ENCODE measurements at places on chromosomes 3 and 15. TPM values are rescaled to one million over a fixed set of nuclear protein-coding genes. Genes with fewer than 3 reads are reported as not detected.

- H3K4me3 ChIP-seq = no peak overlapping the region
- H3K4me1 ChIP-seq = peaks cover 9% of the 10 kb centered on the region
- no peaks in the 10 kb centered on the region for H3K36me3 ChIP-seq
- H3K27me3 ChIP-seq = peaks cover 2% of the 10 kb centered on the region
- no peak overlapping the region for H3K27ac ChIP-seq
These were observed 16.6 kb downstream of the LINGO1 start for GRCh38 chr15:77616072-77616471.

DNA sequence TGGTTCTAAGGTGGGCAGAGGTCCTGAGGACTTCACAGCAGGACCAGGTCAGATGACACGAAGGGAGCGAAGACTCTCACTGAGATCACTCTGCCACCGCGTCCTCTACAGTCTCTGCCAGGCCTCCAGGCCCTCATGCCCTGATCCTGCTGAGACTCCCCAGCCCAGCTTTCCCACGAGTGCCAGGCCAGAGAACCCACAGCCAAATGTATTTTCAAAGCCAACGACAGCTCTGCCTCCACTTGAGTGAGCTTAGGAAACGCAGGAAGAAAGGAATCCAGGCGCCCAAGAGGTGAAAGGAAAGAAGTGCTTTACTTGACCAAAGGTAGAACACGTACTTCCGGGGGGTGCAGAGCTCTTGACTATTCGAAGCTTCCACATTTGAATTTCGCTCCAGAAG is 275.0 kb downstream of the XXYLT1 start:
- no peak for DNase-seq
- H3K4me3 ChIP-seq = no peak overlapping the region
- H3K27me3 ChIP-seq = peaks cover 6% of the 10 kb centered on the region
- H3K27ac ChIP-seq = no peak overlapping the region
- no peaks in the 10 kb centered on the region for H3K4me1 ChIP-seq

DNA sequence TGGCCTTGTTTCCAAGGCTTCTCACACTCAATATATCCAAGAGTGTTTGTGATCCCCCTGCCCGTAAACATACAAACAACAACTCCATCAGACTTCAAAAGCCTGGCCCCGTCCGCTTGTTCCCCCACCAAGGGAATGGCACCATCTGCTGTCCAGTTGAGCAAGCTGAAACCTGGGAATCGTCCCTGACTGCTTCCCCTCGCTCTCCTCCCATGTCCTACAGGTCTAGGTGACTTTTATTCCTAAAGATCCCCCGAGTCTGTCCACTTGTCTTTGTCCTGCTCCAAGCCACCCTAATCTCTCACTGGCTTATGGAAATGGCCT is 27.9 kb upstream of the FAM174B start:
- no peak overlapping the region for H3K4me3 ChIP-seq
- DNase-seq = peak; percentile 59
- H3K27me3 ChIP-seq = no peaks in the 10 kb centered on the region
- peaks cover 11% of the 10 kb centered on the region for H3K4me1 ChIP-seq
- H3K27ac ChIP-seq = peak overlapping the region; percentile 79

- peaks cover 2% of the 10 kb centered on the region for H3K36me3 ChIP-seq
- peak overlapping the region; percentile 93 for H3K4me3 ChIP-seq
- no peak for DNase-seq
- H3K27ac ChIP-seq = peak overlapping the region; percentile 82
These were observed 442 bp downstream of the QTRT2 start for GRCh38 chr3:114057011-114057347.

DNA sequence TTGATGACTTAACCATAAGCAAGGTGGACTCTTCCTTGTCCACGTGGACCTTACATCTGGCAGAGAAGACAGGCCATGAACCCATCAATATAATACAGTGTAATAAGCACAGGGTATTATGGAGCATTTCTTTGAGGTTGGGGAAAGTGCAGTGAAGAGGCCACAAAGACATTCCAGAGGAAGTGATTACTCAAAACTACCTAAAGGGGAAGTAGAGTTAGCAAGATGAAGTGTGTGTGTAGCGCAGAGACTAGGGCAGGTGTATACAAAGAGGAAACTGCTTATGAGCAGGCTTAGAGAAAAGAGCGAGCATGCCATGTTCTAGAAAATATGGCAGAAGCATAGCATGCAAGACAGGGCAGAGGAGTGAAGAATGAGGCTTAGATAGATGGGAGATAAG is 17.9 kb downstream of the CP start:
- no peaks in the 10 kb centered on the region for H3K36me3 ChIP-seq
- H3K27me3 ChIP-seq = no peaks in the 10 kb centered on the region
- no peaks in the 10 kb centered on the region for H3K4me1 ChIP-seq
- no peak overlapping the region for H3K27ac ChIP-seq
- no peak for DNase-seq
- H3K4me3 ChIP-seq = no peak overlapping the region

- peaks cover 5% of the 10 kb centered on the region for H3K36me3 ChIP-seq
- no peak overlapping the region for H3K4me3 ChIP-seq
- no peak overlapping the region for H3K27ac ChIP-seq
- no peaks in the 10 kb centered on the region for H3K27me3 ChIP-seq
- H3K4me1 ChIP-seq = no peaks in the 10 kb centered on the region
- DNase-seq = no peak
These were observed 31.7 kb upstream of the MAP4 start for GRCh38 chr3:48047841-48048464.

GRCh38 chr3:188446014-188446413 is 292.1 kb downstream of the LPP start:
- no peaks in the 10 kb centered on the region for H3K36me3 ChIP-seq
- H3K4me3 ChIP-seq = no peak overlapping the region
- no peak for DNase-seq
- no peak overlapping the region for H3K27ac ChIP-seq
- H3K27me3 ChIP-seq = no peaks in the 10 kb centered on the region

DNA sequence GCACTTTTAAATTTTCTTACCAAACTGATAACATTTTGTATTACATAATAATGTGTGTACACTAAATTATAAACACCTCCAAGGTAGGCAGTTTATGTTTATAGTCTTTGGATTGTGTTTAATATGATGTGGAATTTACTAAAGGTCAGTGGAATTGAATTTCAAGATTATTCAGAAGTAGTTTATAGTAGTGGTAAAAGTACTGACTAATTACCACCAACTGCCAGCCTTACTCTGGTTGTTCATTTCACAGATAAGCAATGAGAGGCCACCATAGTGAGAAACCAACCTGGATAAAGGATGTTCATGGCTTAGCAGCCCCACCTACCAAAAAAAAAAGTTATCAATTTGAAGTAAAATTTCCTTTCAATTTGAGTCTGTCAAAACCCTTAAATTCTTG is 54.0 kb upstream of the EIF5A2 start:
- no peak overlapping the region for H3K4me3 ChIP-seq
- H3K36me3 ChIP-seq = no peaks in the 10 kb centered on the region
- H3K4me1 ChIP-seq = no peaks in the 10 kb centered on the region

DNA sequence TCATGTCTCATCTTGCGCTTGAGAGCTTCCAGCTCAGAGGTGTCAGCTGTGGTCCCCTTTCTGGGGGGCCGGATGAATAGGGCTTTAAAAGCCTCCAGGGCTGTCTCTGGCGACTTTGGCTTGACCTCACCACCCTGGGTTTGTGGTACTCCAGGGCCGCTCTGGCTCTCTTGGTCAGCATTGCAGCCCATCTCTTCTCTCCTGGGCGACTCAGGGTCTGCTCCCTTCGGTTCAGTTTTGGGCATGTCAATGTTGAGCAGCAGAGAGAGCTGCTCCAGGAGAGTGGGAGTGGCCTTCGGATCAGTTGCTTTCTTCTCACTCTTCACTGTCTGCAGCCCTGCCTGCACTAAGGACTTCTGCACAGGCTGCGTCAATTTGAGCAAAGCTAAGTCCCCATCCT is 127.9 kb downstream of the FMN1 start:
- H3K27ac ChIP-seq = no peak overlapping the region
- peaks cover 27% of the 10 kb centered on the region for H3K4me1 ChIP-seq
- H3K4me3 ChIP-seq = no peak overlapping the region
- no peaks in the 10 kb centered on the region for H3K36me3 ChIP-seq

GRCh38 chr3:31934018-31934417 is 47.0 kb downstream of the OSBPL10 start:
- DNase-seq = no peak
- no peak overlapping the region for H3K4me3 ChIP-seq
- no peaks in the 10 kb centered on the region for H3K36me3 ChIP-seq
- H3K4me1 ChIP-seq = no peaks in the 10 kb centered on the region
- H3K27ac ChIP-seq = no peak overlapping the region

DNA sequence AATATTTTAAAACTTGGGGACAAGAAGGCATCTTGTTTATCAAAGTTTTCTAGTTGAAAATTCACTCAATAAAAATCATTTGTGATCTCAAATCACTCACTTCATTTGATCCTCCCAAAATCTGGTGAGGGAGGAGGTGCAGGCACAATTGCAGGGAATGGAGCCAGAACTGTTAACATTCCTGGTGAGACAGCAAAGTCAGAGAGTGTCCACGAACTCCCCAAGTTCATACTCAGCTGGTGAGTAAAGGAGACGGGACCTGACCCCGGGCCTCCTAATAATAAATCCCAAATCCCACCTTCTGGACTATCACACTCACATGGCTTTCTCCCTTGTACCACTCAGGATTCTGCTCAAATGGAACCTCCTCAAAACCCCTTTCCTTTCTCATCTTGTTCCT is 252.3 kb upstream of the LRTM1 start:
- H3K27me3 ChIP-seq = no peaks in the 10 kb centered on the region
- H3K4me1 ChIP-seq = no peaks in the 10 kb centered on the region
- no peaks in the 10 kb centered on the region for H3K36me3 ChIP-seq
- no peak overlapping the region for H3K27ac ChIP-seq

DNA sequence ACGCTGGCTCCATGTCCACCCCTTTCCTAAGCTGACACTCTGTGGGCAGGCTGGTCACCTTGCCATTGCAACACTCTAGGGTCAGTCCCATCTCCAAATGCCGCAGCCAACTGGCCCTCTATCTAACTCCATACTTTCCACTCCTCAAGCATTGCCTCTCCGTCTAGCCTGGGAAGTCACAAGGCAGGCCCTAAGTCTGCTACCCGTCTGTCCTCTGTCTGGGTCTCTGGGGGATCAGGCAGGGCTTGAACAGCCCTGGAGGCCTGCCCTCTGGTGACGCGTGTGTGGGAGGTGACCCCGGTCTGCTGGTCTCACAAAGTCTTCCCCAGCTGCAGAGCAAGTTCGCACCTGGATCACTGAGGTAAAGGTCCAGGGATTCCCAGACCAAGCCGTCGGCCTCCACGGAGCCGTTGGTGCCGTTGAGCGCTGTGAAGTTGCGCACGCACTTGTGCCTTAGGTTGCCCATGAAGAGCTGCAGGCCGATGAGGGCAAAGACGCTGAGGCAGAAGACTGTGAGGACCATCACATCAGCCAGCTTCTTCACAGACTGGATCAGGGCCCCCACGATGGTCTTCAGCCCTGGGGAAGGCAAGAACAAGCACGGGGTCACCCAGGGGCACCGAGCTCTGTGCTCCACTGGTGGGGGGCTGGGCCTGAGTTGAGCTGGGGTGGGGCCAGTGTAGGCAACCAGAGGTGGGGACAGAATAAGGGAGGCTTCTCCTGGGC is 39.9 kb downstream of the SCN5A start:
- H3K27ac ChIP-seq = no peak overlapping the region
- no peaks in the 10 kb centered on the region for H3K36me3 ChIP-seq
- H3K4me3 ChIP-seq = no peak overlapping the region
- H3K4me1 ChIP-seq = no peaks in the 10 kb centered on the region

GRCh38 chr3:122665226-122665786 is 15.3 kb upstream of the PARP14 start:
- H3K4me3 ChIP-seq = no peak overlapping the region
- no peak overlapping the region for H3K27ac ChIP-seq
- peaks cover 4% of the 10 kb centered on the region for H3K27me3 ChIP-seq
- no peaks in the 10 kb centered on the region for H3K36me3 ChIP-seq
- no peaks in the 10 kb centered on the region for H3K4me1 ChIP-seq
- no peak for DNase-seq

- H3K4me3 ChIP-seq = no peak overlapping the region
- H3K4me1 ChIP-seq = no peaks in the 10 kb centered on the region
- peak; percentile 75 for DNase-seq
- no peak overlapping the region for H3K27ac ChIP-seq
These were observed 50.6 kb downstream of the SERP1 start for GRCh38 chr3:150495563-150496168.

DNA sequence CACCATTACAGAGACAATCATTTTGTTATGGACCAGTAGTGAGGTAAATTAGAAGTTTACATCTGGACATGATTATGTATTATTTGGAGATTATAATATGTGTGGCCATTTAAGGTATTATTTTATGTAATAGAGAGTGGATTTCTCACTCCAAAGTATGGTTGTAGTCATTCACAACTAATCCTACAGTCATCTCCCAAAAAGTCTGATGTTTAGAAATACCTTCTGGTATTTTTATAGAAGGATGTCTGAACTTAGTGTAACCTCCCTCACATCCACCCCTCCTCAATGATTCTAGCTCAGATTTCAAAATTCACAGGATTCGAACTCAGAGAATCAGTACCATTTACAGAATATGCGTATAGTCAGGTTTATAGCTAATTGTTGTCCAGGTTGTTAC is 346.6 kb upstream of the MEIS2 start:
- H3K4me3 ChIP-seq = no peak overlapping the region
- H3K36me3 ChIP-seq = no peaks in the 10 kb centered on the region
- no peak for DNase-seq
- H3K27ac ChIP-seq = no peak overlapping the region
- no peaks in the 10 kb centered on the region for H3K27me3 ChIP-seq

- H3K4me1 ChIP-seq = peaks cover 9% of the 10 kb centered on the region
- no peaks in the 10 kb centered on the region for H3K27me3 ChIP-seq
- no peaks in the 10 kb centered on the region for H3K36me3 ChIP-seq
- H3K27ac ChIP-seq = peak overlapping the region; percentile 65
- H3K4me3 ChIP-seq = no peak overlapping the region
These were observed 6.7 kb downstream of the TNFSF10 start for GRCh38 chr3:172516318-172517214.

- no peak overlapping the region for H3K4me3 ChIP-seq
- peaks cover 5% of the 10 kb centered on the region for H3K27me3 ChIP-seq
- no peak overlapping the region for H3K27ac ChIP-seq
These were observed 155.7 kb downstream of the GREM1 start for GRCh38 chr15:32873284-32874114.

- H3K4me1 ChIP-seq = no peaks in the 10 kb centered on the region
- no peak overlapping the region for H3K4me3 ChIP-seq
- H3K27ac ChIP-seq = no peak overlapping the region
These were observed 580.4 kb downstream of the CADM2 start for GRCh38 chr3:85539232-85539631.

The DLL4 gene
- polyA plus RNA-seq = 12.8 TPM

The NSUN3 gene
- polyA plus RNA-seq = 6.4 TPM

The SH2D7 gene
- polyA plus RNA-seq = 0.09 TPM

The BCHE gene
- 72.5 TPM for polyA plus RNA-seq

The MORC1 gene
- not detected for polyA plus RNA-seq

The CELSR3 gene
- polyA plus RNA-seq = 1.1 TPM

The ONECUT1 gene
- not detected for polyA plus RNA-seq

The SAMMSON gene
- 0.19 TPM for polyA plus RNA-seq

The NME9 gene
- 0.71 TPM for polyA plus RNA-seq

The DPPA4 gene
- polyA plus RNA-seq = 0.83 TPM

The GUCA1C gene
- polyA plus RNA-seq = not detected

The UBE2E2 gene
- polyA plus RNA-seq = 29.1 TPM
